ENCODE measurements at places on chromosomes 7 and 10. TPM values are rescaled to one million over a fixed set of nuclear protein-coding genes. Genes with fewer than 3 reads are reported as not detected.

Gene SORBS1
- total RNA-seq: 14.9 TPM

DNA sequence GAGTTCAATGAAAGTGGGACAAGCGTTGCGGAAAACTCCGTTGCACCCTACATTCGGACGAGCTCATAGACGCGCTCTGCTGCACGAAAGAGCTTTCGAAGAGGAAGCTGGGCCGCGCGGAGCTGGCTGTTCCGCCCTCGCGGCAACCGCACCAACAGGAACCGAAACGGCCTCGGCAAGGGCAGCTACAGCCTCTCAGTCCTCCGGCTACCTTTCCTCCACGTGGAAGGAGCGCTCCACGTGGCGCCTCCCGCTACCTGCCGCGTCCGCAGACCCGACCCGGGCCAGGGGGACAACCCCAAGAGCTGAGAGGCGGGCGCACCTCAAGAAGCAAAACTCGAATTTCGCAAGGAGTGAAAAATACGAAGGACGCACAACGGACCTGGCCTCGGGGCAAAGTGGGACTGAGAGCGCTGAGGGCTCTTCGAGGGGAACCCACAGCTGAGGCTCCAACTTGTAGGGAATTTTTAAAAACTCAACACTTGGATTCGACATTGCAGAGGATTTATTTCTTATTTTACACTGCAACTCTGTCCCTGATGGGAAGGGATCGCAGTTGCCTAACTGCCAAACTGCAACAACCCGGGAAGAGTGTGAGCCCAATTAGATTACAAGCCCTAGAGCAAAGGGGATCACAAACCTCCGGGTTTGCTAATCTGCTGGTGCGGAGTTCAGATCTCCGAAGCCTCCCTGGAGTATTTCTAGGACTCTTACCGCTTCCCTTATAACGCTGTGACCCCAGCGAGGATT lies 1.4 kb downstream of the HPSE2 start:
- peak overlapping the region; percentile 36 for H3K4me3 ChIP-seq
- peaks cover 96% of the 10 kb centered on the region for H3K27me3 ChIP-seq
- DNase-seq: peak; percentile 66

DNA sequence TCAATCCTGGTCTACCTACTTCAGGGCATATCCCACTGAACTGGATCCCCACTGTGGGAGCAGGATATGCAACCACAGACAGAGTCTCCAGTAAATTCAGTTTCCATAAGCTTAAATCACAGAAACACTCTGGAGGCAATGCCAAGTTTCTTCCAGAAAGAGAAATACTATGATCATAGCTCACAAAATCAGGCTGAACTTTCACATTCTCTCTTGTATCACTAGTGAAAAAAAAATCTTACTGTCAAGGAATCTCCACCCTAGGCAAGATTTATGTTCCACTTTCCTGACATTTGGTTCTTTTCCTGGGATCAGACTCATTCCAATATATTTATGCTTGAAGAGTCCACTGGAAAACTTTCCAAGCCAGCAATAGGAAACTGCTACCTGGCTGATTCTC lies 749.0 kb downstream of the SUGCT start:
- H3K27ac ChIP-seq: no peak overlapping the region
- no peaks in the 10 kb centered on the region for H3K4me1 ChIP-seq
- H3K27me3 ChIP-seq: no peaks in the 10 kb centered on the region
- no peaks in the 10 kb centered on the region for H3K36me3 ChIP-seq
- no peak overlapping the region for H3K4me3 ChIP-seq
- DNase-seq: no peak

DNA sequence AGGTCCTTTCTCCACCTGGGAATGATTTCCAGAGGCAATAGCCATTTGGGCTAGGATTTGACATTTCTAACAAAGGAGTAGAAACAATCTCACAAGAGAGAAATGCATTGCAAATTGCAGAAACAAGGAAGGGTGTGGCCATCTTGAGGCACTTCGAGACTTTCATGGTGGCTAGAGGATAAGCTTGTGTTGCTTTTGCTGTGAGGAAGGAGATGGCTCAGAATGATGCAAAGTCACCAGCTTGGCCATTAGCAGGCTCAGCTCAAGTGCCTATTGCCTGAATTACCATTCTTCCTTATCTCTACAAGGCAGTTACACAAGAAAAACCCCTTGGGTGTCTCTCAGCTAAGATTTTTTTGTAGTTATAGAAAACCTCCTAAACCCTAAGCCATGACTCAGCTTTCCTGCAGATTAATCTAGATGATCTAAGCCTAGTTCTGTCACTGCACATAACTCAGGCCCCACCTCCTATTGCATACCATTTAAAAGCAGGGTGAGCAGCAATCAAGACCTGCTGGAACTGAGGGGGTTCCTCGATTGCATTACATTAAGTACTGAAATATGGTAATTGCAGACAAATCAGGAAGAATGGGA lies 683.1 kb downstream of the NRG3 start:
- peak; percentile 2 for DNase-seq
- H3K4me3 ChIP-seq: no peak overlapping the region
- H3K27ac ChIP-seq: no peak overlapping the region

Gene FGFR2
- 47.1 TPM for total RNA-seq

DNA sequence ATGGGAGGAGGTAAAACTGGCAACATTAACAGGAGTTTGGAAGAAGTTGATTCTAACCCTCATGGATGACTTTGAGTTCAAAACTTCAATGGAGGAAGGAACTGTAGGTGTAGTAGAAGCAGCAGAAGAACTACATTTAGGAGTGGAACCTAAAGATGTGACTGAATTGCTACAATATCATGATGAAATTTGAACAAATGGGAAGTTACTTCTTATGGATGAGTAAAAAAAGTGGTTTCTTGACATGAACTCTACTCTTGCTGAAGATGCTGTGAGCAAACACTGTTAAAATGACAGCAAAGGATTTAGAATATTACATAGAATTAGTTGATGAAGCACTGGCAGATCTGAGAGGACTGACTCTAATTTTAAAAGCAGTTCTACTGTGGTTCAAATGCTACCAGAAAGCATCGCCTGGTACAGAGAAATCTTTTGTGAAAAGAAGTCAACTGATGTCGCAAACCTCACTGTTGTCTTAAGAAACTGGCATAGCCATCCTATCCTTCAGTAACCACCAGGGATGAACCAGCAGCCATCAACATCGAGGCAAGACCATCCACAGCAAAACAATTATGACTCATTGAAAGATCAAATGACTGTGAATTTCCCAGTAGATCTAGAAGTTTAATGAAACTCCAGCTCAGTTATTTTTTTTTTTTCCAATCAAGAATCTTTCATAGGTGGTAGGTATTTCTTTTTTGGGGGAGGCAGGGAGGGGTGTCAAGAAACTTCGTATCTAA lies 20.8 kb downstream of the BRAF start:
- H3K4me3 ChIP-seq: no peak overlapping the region
- H3K27me3 ChIP-seq: no peaks in the 10 kb centered on the region
- H3K27ac ChIP-seq: no peak overlapping the region
- no peak for DNase-seq

Gene RP9
- 27.4 TPM for total RNA-seq

Gene POLR2J3
- total RNA-seq: 21.5 TPM

- H3K4me3 ChIP-seq: no peak overlapping the region
- no peak overlapping the region for H3K27ac ChIP-seq
- H3K4me1 ChIP-seq: no peaks in the 10 kb centered on the region
- DNase-seq: no peak
- no peaks in the 10 kb centered on the region for H3K36me3 ChIP-seq
Measured at GRCh38 chr10:71520042-71520441, 123.3 kb downstream of the CDH23 start.

DNA sequence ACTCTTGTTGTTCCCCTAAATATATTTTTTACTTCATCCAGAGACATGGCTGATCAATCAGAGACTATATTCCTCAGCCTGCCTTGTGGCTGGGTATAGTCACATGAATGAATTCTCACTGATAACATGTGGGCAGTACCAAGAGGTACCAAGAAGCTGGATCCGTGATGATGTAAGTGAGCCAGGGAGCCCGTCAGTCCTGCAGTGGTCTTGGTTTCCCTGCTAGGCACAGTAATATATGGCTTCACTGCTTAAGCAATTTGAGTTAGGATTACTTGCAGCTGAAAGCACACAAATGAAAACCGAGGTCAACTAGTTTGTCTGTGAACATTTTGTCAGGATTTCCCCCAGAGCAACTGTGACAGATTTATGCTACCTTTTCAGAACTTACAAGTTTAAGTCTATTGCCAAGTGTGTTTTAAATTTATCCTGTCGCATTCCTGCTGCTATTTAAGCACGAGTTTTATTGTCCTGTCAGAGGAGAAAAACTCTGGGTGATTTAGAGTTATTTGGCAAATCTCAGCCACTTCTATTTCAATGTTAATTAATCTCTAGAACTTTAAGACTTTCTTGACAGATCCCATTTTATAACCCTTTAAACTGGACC lies 381.8 kb downstream of the PHF14 start:
- no peak overlapping the region for H3K4me3 ChIP-seq
- no peak for DNase-seq
- H3K4me1 ChIP-seq: no peaks in the 10 kb centered on the region

- H3K36me3 ChIP-seq: no peaks in the 10 kb centered on the region
- DNase-seq: no peak
- no peak overlapping the region for H3K4me3 ChIP-seq
- H3K27ac ChIP-seq: no peak overlapping the region
- peaks cover 15% of the 10 kb centered on the region for H3K4me1 ChIP-seq
Measured at GRCh38 chr10:28993861-28994260, 295.0 kb upstream of the LYZL1 start.

Gene TRIM73
- total RNA-seq: 10.3 TPM

GRCh38 chr7:5217851-5218331 lies 27.9 kb downstream of the WIPI2 start:
- H3K4me3 ChIP-seq: no peak overlapping the region
- no peaks in the 10 kb centered on the region for H3K4me1 ChIP-seq
- DNase-seq: no peak
- H3K36me3 ChIP-seq: peaks cover 36% of the 10 kb centered on the region
- H3K27ac ChIP-seq: no peak overlapping the region

Gene DGKB
- 0.86 TPM for total RNA-seq

Gene NME8
- total RNA-seq: 0.06 TPM

GRCh38 chr10:36057180-36057579 lies 415.1 kb upstream of the FZD8 start:
- no peaks in the 10 kb centered on the region for H3K36me3 ChIP-seq
- peaks cover 11% of the 10 kb centered on the region for H3K4me1 ChIP-seq
- no peak for DNase-seq
- no peak overlapping the region for H3K4me3 ChIP-seq
- no peaks in the 10 kb centered on the region for H3K27me3 ChIP-seq

DNA sequence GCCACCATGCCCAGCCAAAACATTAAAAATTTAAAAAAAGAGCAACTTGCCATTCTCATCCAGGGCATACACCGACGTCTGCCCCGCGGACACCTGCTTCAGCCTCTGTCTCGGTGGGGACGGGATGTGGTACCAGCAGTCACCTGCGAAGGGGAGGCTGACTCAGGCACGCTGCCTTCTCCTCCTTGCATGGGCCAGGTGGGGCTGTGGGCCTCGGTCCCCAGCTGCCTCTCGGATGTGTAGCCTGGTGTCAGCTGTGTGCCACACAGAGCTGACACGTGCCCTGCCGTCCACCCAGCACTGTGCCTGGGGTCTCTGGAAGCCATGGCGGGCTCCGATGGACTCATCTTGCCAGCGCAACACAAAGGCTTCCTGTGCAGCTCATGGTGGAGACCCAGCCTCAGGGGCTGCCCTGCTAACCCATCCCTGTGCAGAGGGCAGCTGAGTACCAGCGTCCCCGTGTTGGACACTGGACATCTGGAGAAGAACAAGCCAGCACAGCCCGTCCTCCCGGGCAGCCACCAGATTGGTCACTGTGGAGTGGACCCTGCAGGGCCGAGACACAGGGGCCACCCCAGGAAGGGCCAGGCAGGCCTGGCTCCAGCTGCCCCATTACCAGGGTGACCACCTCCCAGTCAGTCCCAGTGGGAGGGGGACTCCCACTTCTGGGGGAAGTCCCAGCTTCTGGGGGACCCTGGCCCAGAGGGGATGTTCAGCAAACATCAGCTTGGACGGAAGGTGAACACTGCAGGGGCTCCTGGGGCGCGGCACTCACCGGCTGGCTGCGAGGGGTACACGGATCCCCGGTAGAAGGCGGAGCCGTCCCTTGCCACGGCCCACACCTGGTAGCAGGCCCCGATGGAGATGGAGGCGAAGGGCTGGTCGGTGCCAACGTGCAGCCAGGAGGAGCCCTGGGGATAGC lies 10.6 kb downstream of the BHLHA15 start:
- no peaks in the 10 kb centered on the region for H3K4me1 ChIP-seq
- no peak for DNase-seq
- no peak overlapping the region for H3K4me3 ChIP-seq
- no peaks in the 10 kb centered on the region for H3K36me3 ChIP-seq

Gene LRRC18
- not detected for total RNA-seq

Gene MMRN2
- total RNA-seq: 7.9 TPM

GRCh38 chr10:113631684-113632367 lies 32.0 kb downstream of the NRAP start:
- no peaks in the 10 kb centered on the region for H3K4me1 ChIP-seq
- H3K27me3 ChIP-seq: no peaks in the 10 kb centered on the region
- H3K36me3 ChIP-seq: no peaks in the 10 kb centered on the region
- no peak overlapping the region for H3K4me3 ChIP-seq
- no peak for DNase-seq

- H3K27me3 ChIP-seq: peaks cover 10% of the 10 kb centered on the region
- H3K27ac ChIP-seq: peak within 1 kb of the TSS; percentile 93
- H3K4me3 ChIP-seq: peak within 1 kb of the TSS; percentile 74
- no peaks in the 10 kb centered on the region for H3K36me3 ChIP-seq
- peaks cover 17% of the 10 kb centered on the region for H3K4me1 ChIP-seq
Measured at GRCh38 chr10:102917962-102918816, at the start of gene CNNM2. TSS of gene CNNM2 (plus strand) at chr10:102918294. CDS start at chr10:102918481, 187 bp downstream.

Gene UTF1
- total RNA-seq: not detected

Gene LIPK
- total RNA-seq: not detected

DNA sequence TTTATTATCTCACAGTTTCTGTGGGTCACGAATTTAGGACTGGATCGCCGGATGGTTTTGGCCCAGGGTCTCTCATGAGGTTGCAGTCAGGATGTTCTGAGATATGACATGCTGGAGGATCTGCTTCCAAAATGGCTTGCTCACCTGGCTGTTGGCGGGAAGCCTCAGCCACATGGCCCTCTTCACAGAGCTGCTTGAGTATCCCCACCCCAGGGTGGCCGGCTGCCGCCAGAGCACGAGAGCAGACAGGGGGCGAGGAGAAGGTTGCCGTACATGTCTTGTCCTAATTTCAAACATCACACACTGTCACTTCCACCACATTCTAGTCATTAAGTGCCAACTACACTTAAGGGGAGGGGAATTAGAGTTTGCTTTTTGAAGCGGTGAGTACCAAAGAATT lies 365.8 kb downstream of the FGFR2 start:
- H3K27ac ChIP-seq: no peak overlapping the region
- no peaks in the 10 kb centered on the region for H3K27me3 ChIP-seq
- no peaks in the 10 kb centered on the region for H3K4me1 ChIP-seq
- no peak for DNase-seq
- H3K4me3 ChIP-seq: no peak overlapping the region
- H3K36me3 ChIP-seq: no peaks in the 10 kb centered on the region

- H3K27ac ChIP-seq: peak overlapping the region; percentile 2
- no peak for DNase-seq
- H3K4me1 ChIP-seq: peaks cover 31% of the 10 kb centered on the region
Measured at GRCh38 chr10:63415640-63416244, 50.0 kb downstream of the JMJD1C start.

GRCh38 chr7:5671046-5671445 lies 110.4 kb downstream of the RNF216 start:
- H3K27ac ChIP-seq: peak overlapping the region; percentile 2
- H3K4me1 ChIP-seq: peaks cover 11% of the 10 kb centered on the region
- H3K27me3 ChIP-seq: no peaks in the 10 kb centered on the region
- no peaks in the 10 kb centered on the region for H3K36me3 ChIP-seq

- DNase-seq: no peak
- H3K27ac ChIP-seq: no peak overlapping the region
- no peak overlapping the region for H3K4me3 ChIP-seq
- H3K36me3 ChIP-seq: no peaks in the 10 kb centered on the region
- H3K27me3 ChIP-seq: no peaks in the 10 kb centered on the region
- H3K4me1 ChIP-seq: peaks cover 12% of the 10 kb centered on the region
Measured at GRCh38 chr7:46029111-46029704, 108.1 kb upstream of the IGFBP3 start.
